H1 (cell line): ENCODE measurements at places on chromosomes 6 and 20.

GRCh38 chr20:8851446-8851845 lies 217.4 kb upstream of the PLCB4 start:
- no peak for DNase-seq
- no peak overlapping the region for H3K4me3 ChIP-seq
- no peaks in the 10 kb centered on the region; the same call in 1 of the 2 replicates for H3K4me1 ChIP-seq
- H3K27me3 ChIP-seq, result no peaks in the 10 kb centered on the region
- no peaks in the 10 kb centered on the region for H3K36me3 ChIP-seq
- H3K27ac ChIP-seq, result no peak overlapping the region

DNA sequence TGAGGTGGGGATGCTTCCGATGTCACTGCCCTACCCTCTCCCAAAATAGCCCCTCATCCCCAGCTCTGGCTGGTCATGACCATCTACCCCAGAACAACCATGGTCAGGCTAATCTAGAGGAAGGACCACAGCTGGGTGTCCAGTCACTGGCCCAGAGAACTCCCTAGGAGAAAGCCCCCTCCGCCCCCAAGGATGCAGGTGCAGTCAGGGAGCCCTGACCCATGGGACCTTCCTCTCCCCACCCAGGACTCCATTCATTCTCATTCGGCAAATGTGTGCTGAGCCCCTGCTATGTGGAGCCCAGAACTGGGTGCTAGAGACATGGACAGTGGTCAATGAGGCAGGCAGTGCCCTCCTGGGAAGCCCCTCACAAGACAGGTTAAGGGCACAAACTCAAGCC lies 60.5 kb downstream of the JPH2 start:
- H3K27me3 ChIP-seq, result no peaks in the 10 kb centered on the region
- DNase-seq, result no peak
- H3K4me3 ChIP-seq, result no peak overlapping the region
- H3K4me1 ChIP-seq, result no peaks in the 10 kb centered on the region

DNA sequence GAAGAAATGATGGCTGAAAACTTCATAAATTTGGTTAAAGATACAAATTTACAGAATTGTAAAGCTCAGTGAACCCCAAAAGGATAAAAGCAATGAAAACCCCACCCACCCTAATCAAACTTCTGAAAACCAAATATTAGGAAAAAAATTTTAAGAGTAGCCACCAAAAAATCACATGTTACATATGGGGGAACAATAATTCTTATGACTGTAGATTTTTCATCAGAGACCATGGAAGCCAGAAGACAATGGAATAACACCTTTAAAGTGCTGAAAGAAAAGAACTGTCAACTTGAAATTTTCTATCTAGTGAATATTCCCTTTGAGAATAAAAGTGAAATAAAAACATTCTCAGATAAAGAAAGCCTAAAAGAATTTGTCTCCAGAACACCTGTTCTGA lies 24.4 kb downstream of the PROCR start:
- peaks cover 6% of the 10 kb centered on the region for H3K4me1 ChIP-seq
- no peak overlapping the region for H3K27ac ChIP-seq
- no peak for DNase-seq
- H3K27me3 ChIP-seq, result no peaks in the 10 kb centered on the region
- no peak overlapping the region for H3K4me3 ChIP-seq

DNA sequence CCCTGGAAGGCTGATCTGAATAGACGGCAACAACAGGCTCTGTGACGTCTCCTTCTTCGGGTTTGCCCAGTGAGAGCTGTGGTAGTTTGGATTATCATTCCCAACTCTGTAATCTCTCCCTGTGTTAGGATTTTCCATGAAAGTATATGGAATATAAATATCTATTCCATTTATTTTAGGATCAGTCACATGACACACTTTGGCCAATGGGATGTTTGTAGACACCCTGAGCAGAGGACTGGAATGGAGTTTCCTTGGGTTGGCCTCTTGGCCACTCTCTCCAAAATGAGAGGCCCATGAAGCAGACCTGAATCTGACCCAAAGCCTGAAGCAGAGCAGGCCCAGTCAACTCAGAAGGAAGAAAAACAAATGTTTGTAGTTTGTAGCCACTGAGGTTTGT lies 37.2 kb upstream of the UBR2 start:
- H3K27ac ChIP-seq, result no peak overlapping the region
- no peak for DNase-seq
- no peaks in the 10 kb centered on the region for H3K27me3 ChIP-seq

DNA sequence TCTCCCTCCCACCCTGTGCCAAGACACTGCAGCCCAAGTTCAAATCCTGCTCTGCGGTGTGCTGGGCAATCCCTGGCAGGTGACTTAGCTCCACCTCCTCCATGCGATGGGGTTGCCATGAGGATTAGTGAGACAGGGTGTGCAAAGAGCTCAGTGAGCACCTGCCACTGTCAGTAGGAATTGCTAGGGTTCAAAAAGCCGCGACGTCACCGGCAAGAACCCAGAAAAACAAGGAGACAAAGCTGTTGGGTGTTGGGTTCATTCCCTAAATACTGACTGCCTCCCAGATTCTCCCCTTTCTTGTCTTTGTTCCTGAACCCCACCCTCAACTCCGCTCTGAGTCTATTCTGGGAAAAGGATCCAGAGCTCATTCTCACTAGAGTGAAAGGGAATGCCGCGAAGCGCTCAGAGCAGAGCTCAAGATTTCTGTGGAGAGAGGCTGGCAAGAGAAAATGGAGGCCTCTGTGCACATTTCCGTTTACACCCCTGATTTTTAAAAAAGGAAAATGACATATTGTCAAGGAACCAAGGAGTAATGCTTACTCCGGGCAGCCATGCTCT lies 13.3 kb downstream of the PMEPA1 start:
- H3K27ac ChIP-seq, result no peak overlapping the region
- no peak for DNase-seq
- no peaks in the 10 kb centered on the region for H3K36me3 ChIP-seq
- H3K27me3 ChIP-seq, result no peaks in the 10 kb centered on the region
- no peak overlapping the region for H3K4me3 ChIP-seq

DNA sequence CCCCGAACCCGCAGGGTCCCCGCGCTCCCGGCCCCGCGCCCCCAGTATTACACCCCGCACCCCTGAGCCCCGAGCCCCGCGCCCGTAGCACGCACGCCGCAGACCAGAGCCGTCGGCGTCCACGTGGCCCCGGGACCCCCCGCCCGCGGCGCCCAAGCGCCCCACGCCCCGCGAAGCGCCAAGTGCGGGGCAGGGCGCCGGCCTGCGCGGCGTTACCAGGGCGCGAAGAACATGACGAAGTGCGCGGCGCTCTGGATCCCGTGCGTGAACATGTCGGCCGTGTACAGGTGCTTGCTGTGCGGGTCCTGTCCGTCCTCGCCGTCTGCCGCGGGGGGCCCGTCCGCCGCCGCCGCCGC lies 312 bp downstream of the TXNDC5 start:
- H3K36me3 ChIP-seq, result peaks cover 2% of the 10 kb centered on the region; the same call in 1 of the 2 replicates
- DNase-seq, result no peak

DNA sequence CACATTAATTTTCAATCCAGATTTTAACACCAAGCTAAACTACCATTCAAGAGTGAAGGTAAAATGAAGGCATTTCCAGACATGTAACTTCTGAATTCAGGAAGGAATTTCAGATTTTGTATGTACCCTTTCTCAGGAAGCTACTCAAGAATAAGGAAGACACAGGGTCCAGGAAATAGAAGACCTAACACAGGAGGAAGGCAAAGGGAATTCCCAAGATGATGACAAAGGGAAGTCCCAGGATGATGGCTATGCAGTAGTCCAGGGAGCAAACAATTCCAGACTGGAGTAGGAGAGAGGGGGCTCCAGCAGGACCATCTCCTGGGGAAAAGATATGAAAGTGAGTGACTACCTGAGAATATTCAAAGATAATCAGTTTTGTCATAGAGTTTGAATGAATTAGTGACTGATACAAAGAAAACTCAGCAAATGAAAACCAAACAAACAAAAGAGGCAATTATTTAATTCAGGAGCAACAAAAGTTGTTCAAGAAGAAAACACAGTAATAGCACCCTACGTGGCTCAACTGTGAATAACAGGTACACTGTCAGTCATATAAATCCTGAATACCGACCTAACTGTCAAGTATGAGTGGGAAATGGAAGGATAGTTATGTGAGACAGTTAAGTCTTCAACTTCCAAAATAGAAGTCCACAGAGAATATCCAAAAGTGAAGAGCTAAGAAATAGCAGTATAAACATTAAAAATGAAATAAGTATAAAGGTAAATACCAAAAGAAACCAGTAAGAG lies 4.0 kb downstream of the RNF24 start:
- H3K27ac ChIP-seq, result no peak overlapping the region
- H3K27me3 ChIP-seq, result no peaks in the 10 kb centered on the region; the same call in 1 of the 2 replicates
- DNase-seq, result no peak
- H3K36me3 ChIP-seq, result no peaks in the 10 kb centered on the region

DNA sequence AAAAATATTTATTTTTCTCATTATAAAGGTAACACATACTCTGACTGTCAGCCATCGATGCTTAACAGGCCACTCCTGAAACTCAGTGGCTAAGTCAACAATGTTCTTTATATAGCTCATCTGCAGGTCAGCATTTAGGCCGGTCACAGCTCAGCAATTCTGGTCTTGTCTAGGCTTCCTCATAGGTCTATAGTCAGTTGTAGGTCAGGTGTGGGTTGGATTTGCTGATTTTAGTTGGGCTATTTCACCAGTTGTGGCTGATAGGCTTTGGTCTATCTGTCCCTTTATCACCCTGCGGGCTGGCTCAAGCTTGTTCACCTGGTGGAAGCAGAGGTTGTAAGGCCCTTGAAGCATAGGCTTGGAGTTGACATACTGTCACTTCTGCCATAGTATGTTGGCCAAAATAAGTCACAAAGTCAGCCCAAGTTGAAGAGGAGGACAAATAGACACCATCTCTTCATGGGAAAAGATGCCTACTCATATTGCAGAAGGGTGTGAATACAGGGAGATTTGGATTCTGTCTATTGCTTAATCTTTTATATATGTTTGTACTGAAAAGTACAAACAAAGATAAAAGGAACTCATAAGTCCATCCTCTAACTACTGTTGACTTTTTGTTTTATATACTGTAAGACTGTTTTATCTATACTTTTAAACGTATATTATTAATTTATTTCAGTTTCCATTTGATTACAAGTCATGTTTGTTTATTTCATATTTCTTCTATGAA lies 75.0 kb downstream of the BCKDHB start:
- no peaks in the 10 kb centered on the region for H3K4me1 ChIP-seq
- no peak for DNase-seq
- H3K27ac ChIP-seq, result no peak overlapping the region
- no peaks in the 10 kb centered on the region for H3K27me3 ChIP-seq
- no peaks in the 10 kb centered on the region for H3K36me3 ChIP-seq

GRCh38 chr6:31592396-31592771 lies 422 bp downstream of the NCR3 start:
- H3K27me3 ChIP-seq, result no peaks in the 10 kb centered on the region
- DNase-seq, result no peak
- no peaks in the 10 kb centered on the region for H3K4me1 ChIP-seq
- no peak overlapping the region for H3K27ac ChIP-seq
- no peaks in the 10 kb centered on the region for H3K36me3 ChIP-seq

DNA sequence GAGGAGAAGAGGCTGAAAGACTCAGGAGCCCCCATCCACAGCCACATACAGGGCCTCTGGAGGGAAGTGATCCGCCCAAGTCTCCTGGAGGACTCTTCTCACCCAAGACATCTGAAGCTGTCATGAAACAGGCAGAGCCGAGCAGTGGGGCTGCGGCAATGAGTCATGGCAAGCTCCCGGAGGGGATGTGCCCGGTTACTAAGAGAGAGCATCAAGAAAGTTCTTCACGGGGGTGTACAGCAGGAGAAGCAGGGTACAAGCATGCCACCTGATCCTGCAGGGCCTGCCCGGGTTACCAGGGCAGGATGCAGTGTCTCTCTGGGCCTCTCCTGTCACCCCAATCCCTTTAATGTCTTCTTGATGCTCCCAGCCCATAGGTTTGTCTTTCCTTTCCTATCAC lies 21.1 kb downstream of the TRIM26 start:
- DNase-seq, result no peak
- no peaks in the 10 kb centered on the region for H3K4me1 ChIP-seq
- peaks cover 45% of the 10 kb centered on the region for H3K36me3 ChIP-seq
- H3K27ac ChIP-seq, result no peak overlapping the region
- no peak overlapping the region for H3K4me3 ChIP-seq

GRCh38 chr6:49570474-49571079 lies 20.1 kb downstream of the C6orf141 start:
- H3K36me3 ChIP-seq, result no peaks in the 10 kb centered on the region
- no peak overlapping the region for H3K27ac ChIP-seq
- no peaks in the 10 kb centered on the region for H3K4me1 ChIP-seq

- H3K27ac ChIP-seq, result no peak overlapping the region
- no peaks in the 10 kb centered on the region for H3K27me3 ChIP-seq
- no peak for DNase-seq
- no peaks in the 10 kb centered on the region for H3K4me1 ChIP-seq
- H3K36me3 ChIP-seq, result no peaks in the 10 kb centered on the region
These were observed 34.4 kb upstream of the RAB23 start for GRCh38 chr6:57256541-57256940.

DNA sequence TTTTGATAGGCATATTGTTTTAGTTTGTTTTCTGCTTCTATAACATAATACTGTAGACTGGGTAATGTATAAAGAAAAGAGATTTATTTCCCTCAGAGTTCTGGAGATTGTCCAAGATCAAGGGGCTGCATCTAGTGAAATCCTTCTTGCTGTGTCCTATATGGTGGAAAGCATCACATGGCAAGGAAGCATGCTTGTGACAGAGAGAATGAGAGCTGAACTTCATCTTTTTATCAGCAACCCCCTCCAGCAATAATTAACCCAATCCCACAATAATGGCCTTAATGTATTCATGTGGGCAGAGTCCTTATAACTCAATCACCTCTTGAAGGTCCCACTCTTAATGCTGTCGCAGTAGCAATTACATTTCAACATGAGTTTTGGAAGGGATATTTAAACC lies 141.4 kb downstream of the CENPW start:
- no peak overlapping the region for H3K4me3 ChIP-seq
- no peaks in the 10 kb centered on the region for H3K27me3 ChIP-seq
- H3K36me3 ChIP-seq, result no peaks in the 10 kb centered on the region
- no peak for DNase-seq
- no peak overlapping the region for H3K27ac ChIP-seq

DNA sequence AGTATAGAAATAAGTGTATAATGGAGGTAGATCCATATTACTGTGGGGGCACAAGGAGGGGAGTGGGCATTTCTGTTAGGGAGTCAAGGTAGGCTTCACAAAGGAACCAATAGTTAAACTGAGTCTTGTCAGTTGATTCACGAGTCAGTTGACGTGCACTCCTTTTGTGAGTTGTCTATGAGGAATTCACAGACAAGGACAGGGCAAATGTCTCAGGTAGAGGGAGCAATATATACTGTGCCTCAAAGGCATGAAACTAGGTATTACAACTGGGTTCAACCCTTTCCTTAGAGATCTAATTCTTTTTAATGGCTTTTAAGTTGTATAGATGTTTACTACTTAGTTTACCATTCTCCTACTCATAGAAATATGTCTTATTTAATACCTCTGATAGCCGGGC lies 11.0 kb downstream of the TMEM14C start:
- H3K4me3 ChIP-seq, result no peak overlapping the region
- no peak overlapping the region for H3K27ac ChIP-seq
- no peak for DNase-seq
- H3K27me3 ChIP-seq, result no peaks in the 10 kb centered on the region
